GM12891 (cell line): ENCODE measurements at places on chromosomes 12 and 14.

GRCh38 chr14:71720978-71721624 lies 211.1 kb upstream of the RGS6 start:
- no peak for DNase-seq

- no peak for DNase-seq
These were observed 111.6 kb downstream of the ADGRD1 start for GRCh38 chr12:131065279-131065678.

DNA sequence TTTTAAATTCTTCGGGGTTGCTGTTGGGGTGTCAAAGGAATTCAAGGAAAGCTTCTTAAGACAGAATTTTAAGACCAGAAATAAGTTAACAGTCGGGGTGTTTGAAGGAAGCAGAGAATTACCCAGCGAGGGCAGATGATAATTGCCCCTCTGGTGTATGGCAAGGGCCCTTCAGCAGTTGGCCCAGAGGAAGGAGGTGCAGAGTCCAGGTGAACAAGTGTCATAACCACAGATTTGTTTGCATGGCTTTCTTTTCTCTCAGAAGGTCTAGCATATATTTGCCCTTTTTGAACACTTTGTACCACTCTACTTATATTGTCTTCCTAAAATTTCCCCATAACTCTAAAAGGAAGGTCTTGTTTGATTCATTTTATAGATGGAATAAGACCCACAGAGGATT lies 1.8 kb downstream of the PDE6H start:
- DNase-seq, result no peak

- DNase-seq, result no peak
These were observed 55.9 kb upstream of the GPR68 start for GRCh38 chr14:91300283-91300895.

GRCh38 chr12:4991373-4991772 lies 52.3 kb upstream of the KCNA5 start:
- DNase-seq, result no peak

- DNase-seq, result no peak
These were observed 73.4 kb upstream of the EIF5 start for GRCh38 chr14:103260629-103261124.

- DNase-seq, result no peak
These were observed 29.5 kb downstream of the CACNA1C start for GRCh38 chr12:2082321-2082720.

GRCh38 chr14:73289729-73290128 lies 52.4 kb downstream of the PAPLN start:
- no peak for DNase-seq

DNA sequence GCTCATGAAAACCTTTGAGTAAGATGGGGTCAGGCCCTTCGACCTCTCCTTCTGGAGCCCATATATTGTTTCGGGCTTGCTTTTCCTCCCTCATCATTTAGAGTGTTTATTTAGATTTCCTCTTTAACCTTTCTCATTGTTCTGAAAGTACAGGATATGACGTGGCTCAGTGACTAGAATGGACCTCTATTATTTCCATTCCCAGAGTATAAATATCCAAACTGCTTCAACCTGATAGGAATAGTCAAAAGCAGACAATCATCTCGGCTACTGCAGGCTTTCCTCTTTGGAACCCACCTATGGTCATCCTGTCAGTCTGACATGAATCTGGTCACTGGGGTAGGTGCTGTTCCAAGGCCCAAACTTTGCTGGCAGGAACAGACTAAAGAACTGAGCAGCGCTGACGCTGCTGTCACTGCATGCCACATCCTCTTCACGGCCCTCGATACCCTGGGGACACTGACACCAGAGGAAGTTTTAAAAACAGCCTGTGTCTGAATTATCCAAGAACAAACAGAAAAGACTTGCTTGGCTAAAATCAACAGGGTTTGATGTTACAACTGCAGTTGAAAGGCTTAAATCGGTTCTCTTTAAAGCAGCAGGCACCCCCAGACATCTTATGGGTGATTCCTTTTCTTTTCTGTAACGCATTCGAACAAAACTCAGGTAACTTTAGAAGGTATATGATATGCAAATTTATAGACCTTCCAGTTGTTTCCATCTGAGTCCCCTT lies 5.0 kb upstream of the DDX47 start:
- no peak for DNase-seq

- DNase-seq, result no peak
These were observed 62.8 kb upstream of the PRB2 start for GRCh38 chr12:11457996-11458645.

DNA sequence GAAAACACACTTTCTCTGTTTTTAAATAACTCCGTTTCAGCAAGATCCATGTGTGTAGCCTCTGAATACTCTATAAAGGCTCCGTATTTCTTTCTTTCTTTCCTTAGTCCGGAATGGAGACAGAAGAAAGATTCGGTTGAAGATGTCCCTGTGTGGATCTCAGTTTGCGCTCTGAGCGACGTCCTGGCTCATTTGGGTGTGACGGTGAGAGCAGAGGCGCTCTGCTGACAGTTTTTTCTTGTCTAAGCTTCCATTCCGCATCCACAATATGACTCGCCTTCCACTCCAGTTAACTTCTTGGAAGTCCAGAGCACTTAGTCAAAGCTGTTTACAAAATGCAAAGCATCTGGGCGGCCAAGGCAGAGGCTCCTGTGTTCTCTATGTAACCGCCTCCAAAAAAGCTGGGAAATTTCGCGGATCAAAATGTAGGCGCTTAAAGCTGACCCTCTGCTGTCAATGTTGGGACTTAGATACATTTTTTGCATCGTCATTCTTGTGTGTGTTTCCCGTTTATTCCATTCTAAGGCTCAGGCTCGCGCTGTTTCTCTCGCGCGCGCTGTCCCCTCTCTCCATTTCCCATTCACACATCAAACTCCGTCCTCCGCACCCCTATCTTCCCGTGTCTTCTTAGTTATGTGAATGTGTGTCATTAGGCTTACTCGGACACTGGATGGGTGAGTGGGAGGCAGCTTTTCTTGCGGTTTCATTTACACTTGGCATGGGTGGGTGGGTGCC lies 880 bp upstream of the FLRT2 start:
- DNase-seq, result no peak

- DNase-seq, result no peak
These were observed 54.4 kb downstream of the RALGAPA1 start for GRCh38 chr14:35754671-35755070.

DNA sequence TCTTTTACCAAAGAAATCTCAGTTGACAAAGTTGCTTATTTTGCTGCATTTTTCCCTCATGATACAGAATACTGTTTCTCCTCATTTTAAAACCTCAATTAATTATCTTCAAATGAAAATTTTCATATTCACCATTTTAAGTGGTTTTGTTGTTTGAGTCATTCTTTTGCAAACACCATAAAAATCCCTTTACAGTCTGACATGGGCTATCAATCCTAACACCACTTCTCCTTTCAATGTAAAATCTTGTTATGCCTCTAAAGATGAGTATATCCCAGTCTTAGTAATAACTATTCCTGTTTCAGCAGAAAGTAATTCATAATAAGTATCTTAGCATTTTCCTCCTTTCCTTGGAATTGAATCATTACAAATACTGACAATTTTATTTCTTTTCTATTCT lies 192.2 kb downstream of the SYT1 start:
- no peak for DNase-seq

DNA sequence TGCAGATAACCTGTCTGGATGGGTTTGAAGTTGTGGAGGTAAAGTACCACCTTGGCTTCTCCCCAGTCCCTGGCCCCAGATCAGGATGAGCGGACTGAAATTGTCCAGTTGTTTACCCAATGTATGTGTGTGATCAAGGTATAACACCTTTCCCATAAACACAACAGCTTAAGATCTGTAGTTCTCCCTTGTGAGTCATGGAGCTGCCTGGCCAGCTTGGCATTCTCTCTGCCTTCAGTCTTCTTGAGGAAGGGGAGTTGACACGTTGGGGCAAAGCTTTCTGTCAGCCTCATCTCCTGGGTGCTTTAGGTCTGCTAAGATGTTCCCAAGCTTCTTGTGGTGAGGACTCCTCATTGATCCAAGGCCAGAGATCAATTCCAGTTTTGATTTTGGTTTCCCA lies 6.1 kb downstream of the C1S start:
- DNase-seq, result no peak

DNA sequence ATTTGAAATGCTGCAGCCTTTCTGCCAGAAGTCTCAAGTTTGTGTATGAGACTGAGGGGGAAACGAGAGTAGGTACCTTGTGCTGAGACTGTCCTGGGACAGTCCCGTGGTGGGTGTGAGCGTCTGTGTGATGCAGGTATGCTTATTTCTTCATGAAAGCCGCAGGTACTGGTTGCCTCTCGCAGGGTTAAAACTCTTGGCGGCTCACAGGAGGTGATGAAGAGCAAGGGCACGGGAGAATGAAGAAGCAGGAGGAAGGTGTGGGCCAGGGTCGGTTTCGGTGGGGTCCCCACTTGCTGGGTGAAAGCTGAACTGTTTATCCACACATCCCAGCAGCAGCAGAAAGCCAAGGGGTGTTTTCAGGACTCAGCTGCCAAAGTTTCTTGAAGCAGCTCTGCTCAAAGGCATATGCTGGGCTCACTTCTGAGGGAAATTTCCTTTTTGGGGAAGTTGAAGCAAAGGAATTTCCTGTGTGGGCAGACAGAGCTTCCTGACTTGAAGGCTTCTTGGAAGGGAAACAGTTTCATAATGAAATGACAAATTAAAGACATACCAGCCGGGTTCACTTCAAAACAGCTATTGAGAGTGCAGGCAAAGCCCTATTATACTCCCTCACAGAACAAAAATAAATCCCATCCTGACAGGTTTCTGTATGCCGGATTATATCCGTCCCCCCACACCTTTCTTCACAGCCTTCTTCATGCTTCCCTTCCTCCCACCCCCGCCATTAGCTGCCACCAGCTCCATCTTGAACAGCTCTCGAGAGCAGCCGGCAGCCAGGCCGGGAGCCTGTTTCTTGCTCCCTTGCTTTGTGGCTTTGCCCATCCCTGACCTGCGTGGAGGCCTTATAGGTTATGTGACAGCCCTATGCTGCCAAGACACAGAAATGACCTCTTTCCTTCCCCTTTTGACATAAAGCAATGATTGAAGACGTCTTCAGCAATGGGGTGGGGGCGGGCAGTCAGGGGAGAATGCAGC lies 116.6 kb downstream of the ETV6 start:
- DNase-seq, result no peak

DNA sequence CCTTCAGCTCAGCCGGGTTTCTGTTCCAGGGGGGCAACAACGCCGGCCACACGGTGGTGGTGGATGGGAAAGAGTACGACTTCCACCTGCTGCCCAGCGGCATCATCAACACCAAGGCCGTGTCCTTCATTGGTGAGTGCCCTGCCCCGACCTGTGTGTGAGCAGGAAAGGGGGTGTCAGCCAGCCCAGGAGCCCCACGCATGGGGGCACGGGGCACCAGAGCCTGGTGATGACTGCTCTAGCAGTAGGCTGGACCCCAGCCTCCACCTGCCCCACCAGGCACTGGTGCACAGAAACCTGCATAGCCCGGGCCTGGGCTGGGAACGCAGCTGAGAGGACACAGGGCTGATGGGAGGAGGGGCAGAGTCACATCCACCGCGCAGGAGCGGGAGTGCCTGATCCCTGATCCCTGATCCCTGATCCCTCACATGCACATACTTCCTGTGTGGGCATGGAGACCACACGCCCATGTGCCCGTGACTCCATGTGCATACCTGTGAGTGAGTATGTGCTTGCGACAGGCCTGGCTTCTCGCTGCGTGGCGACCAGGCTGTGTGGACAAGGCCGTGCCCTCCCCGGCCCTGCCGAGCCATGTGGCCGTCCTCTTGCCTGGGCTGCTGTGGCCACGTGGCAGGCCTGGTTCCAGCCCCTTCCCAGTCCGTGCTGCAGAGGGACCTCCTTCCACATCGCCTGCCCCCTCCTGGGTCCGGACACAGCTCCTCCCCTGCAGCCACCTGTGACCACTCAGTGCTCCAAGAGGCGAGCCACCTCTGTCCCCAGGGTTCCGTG lies 11.2 kb downstream of the ADSS1 start:
- no peak for DNase-seq

- DNase-seq, result no peak
These were observed 24.2 kb upstream of the LRRC9 start for GRCh38 chr14:59895721-59896120.

DNA sequence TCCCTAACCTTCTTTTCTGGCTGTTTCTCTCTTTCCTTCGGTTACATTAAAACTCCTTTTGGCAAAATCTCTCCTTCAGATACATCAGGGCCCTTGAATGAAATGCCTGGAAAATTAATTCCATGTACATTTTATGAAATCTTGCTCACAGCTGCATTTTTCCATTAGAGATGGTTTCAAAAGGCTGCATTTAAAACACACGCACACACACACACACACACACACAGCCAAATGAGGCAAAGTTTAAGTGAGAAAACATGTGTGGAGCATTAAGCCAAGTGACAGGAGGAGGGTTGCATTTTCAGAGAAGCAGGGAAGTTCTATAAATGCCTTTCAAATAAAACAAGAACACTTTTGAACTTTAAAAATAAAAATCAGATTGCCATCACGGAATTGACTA lies 216.4 kb downstream of the LRIG3 start:
- no peak for DNase-seq

DNA sequence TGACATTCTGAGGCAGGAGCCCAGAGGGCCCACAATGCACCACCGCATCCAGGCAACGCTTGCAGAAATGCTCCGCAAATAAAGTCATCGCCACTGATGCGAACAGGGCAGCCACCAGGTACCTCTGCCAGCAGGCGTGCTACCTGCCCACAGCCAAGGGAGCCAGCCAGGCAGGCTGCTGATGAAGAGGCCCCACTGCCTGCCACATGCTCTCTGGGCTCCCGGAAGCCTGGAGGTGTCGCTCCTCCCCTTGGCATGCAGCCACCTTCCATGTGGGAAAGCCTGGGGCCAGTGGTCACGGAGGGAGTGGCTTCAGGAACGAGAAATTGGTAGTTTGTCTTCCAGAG lies 14.7 kb downstream of the GPR132 start:
- peak; percentile 6 for DNase-seq

DNA sequence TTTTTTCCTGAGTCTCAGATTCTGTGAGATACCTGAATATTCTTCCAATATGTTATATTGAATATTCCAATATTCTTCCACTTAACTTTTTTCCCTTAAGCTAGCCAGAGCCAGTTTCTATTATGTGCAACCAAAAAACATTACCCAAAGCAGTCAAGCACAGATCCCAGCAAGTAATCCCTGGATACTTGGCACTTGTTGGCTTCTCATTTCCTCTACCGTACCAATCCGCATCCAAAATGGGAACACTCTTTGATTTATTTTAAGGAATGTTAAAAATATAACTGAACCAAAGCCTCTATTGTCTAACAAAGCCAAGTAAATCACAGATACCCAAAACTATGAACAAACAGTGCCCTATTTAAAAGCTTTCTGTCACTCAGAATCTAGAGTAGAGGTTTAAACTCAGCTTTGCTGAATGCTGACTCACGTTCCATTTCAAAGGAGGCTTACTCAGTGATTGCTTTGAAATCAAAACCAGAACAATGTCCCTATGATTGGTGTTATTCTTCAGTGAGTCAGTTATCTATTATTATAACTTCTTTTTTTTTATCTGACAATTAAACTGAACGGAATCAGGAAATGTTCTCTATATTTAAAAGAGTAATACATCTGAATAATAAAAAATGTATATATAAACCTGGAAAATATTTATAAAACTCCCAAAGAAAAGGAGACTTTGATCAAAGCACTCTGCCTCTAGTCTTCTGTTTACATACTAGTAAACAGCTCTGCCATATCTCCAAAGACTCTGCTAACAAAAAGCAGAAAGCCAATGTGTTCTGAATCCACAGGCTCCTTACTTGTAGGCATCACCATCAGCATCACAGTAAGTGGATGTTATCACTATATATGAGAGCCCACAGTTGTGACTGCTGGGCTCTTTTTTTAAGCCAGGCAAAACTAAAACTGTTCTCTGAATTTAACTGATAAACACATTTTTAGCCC lies 360.8 kb downstream of the CCDC91 start:
- no peak for DNase-seq
